ENCODE measurements at places on chromosomes 5 and 9. TPM values are rescaled to one million over a fixed set of nuclear protein-coding genes. Genes with fewer than 3 reads are reported as not detected.

- DNase-seq: no peak
These were observed 93.2 kb downstream of the GHR start for GRCh38 chr5:42516282-42517042.

PCSK1 gene
- not detected for total RNA-seq

GRCh38 chr9:129139233-129139992 is 28.2 kb downstream of the PTPA start:
- DNase-seq: peak; percentile 80

- DNase-seq: no peak
These were observed 178.4 kb upstream of the MVB12B start for GRCh38 chr9:126147936-126148870.

- DNase-seq: no peak
These were observed 240.1 kb downstream of the DNAH5 start for GRCh38 chr5:13704396-13704795.

STPG3 gene
- total RNA-seq: 1.3 TPM

GRCh38 chr5:173581408-173582215 is 34.8 kb downstream of the BOD1 start:
- peak; percentile 55 for DNase-seq

PDZD2 gene
- total RNA-seq: 81.5 TPM

GRCh38 chr5:72313141-72313540 is 6.9 kb downstream of the MRPS27 start:
- no peak for DNase-seq

DNA sequence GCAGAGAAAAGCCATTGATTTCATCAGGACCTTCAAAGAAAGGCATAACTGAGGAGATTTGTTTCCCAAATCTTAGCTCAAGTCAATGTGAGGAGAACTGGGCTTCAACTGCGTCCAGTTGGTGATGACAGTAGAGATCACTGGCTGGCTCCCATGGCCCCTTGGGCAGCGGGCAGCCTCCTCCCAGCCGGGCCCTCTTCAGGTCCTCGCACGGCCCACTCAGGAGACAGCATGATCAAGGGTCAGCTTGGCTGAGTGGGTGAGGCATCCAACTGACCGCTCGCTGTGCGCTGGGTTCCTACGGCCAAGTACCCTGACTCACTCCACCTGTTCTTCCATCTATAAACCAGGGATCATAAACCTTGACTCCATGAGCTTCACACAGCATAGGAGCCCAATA is 274.0 kb downstream of the NSG2 start:
- DNase-seq: no peak

- DNase-seq: no peak
These were observed 338.1 kb downstream of the DMRT2 start for GRCh38 chr9:1388216-1388615.

- no peak for DNase-seq
These were observed 11.9 kb downstream of the CCDC180 start for GRCh38 chr9:97319395-97319794.

DNA sequence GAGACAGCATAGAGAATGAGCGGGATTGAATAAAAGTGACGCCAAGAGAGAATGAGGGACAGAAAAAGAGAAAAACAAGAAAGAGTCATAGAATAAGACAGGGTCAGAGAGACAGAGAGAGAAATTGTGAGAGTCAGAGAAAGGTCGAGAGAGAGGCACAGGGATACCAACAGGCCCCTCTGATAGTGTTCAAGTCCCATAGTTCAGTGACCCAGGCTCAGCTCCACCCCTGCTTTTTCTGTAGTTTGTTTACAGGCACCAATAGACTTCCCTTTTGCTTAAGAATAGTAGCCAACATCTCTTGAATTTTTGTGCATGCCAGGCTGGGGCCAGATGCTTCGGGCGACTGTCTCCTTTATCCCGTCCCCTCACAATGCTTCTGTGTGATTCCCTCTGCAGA is 62.5 kb downstream of the ARHGEF37 start:
- DNase-seq: no peak

- DNase-seq: no peak
These were observed 17.3 kb downstream of the CENPH start for GRCh38 chr5:69206528-69207190.

DNA sequence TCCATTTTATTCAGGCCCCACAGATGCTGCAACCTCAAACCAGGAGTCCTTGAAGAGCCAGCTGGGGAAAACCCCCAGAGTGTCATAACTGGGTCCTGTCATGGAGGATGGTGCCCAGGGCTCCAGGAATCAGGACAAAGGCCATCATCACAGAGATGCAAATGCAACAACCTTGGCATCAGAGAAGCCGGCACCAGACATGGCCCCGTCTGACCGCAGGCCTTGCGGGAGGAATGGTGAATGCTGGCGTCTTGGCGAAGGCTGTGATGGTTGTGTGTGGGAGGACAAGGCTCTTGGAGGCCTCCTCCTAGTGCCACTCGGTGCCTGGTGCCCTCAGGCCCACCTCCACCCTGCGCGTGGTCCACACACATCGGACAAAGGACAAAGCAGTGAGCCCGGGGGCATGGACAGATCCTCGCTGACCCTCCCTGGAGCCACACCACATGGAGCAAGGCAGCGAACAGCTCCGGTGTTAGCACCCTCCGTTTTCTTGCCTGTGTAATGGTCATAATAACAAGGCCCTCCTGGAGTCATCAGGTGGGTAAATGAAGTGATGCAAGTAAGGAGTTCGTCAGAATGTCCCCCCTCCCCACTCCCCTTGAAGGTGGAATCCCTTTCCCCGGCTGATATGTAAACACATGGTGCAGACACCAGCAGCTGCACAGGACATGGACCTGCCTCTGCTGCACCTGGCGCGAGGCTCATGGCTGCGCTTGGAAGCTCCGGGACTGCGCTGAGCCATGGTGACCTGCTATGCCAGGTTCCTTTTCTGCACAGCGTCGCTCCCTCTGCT is 380.7 kb downstream of the IRX2 start:
- no peak for DNase-seq

DNA sequence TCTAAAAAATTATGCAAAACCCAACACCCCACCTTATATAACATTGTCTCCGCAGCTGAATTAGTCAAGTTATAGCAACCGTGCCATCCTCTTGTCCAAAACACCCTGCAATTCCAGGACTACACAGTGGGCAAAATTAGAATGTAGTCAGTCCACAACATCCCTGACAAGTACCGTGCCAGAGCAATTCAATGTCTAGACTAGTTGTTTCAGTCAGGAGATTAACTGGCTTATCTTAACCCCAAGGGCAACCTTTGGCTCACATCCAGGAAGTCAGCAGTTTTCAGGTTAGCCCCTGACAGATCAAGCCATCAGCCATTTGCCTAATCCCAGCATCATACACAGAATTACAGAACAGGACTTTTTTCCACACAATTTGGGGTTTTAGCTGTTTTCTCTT is 240.8 kb upstream of the TMEM161B start:
- no peak for DNase-seq
